ENCODE measurements at places on chromosomes 3 and 15.
A peak's percentile ranks its signal among the peaks of the same experiment; 100 is the strongest.

GRCh38 chr15:83380682-83381081 is 66.5 kb upstream of the SH3GL3 start:
- no peak for DNase-seq

- DNase-seq, result no peak
Observed at GRCh38 chr3:186277268-186277909, 84.6 kb downstream of the DGKG start.

GRCh38 chr3:105518806-105519418 is 152.2 kb downstream of the ALCAM start:
- DNase-seq, result peak; percentile 43

DNA sequence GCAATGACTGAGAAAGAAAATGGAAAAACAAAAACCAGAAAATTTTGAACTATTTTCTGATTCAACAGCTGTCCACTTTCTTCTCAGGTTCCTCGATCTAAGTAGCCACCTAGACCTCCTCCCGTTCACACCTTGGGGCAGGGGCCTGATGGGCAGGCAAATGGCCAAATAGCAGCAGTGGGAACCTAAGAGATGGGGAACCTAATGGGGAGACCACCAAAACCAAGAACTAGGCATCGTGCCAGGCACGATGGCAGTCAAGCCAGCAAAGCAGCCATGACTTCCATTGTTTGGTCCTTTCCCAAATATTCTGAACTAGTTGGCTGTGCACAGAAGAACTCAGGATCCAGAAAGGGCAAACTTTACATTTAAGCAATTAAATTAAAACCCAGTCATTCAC is 57.1 kb downstream of the CAPN7 start:
- no peak for DNase-seq

- no peak for DNase-seq
Observed at GRCh38 chr3:12948891-12949711, 107.7 kb upstream of the RPL32 start.

DNA sequence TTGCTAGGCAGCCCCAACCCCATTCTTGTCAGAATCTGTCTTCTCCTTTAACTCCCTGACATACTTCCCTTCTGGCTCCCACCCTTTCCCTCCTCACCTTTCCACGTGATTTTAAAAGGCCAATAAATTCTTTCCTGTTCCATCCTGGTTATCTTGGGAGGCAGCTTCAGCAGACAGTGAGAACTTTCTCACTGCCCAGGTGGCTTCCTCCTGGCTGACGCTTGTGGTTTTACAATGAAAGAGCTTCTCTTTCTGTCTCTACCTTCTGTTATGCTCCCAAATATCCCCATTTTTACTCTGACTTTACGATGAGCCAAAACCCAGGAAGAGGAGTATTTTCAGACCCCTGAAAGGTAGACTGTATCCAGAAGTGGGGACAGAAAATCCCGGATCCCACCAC is 42.1 kb downstream of the GASK1A start:
- DNase-seq, result no peak

DNA sequence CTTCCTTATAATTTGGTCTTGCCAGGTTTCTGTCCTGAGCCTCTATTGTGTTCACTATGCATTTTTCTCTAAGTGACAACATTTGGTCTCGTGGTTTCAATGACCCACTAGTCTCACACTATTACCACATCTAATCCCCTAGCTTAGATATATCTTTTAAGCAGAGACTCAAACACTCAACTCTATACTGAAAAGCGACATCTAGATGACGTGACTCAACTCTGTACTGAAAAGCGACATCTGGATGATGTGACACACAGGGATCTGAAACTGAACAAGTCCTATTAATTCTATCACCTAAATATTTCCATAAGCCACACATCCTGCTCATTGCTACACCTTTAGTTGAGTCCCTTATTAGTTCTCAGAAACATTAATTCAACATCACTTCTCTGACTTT is 141.7 kb upstream of the MBNL1 start:
- no peak for DNase-seq

DNA sequence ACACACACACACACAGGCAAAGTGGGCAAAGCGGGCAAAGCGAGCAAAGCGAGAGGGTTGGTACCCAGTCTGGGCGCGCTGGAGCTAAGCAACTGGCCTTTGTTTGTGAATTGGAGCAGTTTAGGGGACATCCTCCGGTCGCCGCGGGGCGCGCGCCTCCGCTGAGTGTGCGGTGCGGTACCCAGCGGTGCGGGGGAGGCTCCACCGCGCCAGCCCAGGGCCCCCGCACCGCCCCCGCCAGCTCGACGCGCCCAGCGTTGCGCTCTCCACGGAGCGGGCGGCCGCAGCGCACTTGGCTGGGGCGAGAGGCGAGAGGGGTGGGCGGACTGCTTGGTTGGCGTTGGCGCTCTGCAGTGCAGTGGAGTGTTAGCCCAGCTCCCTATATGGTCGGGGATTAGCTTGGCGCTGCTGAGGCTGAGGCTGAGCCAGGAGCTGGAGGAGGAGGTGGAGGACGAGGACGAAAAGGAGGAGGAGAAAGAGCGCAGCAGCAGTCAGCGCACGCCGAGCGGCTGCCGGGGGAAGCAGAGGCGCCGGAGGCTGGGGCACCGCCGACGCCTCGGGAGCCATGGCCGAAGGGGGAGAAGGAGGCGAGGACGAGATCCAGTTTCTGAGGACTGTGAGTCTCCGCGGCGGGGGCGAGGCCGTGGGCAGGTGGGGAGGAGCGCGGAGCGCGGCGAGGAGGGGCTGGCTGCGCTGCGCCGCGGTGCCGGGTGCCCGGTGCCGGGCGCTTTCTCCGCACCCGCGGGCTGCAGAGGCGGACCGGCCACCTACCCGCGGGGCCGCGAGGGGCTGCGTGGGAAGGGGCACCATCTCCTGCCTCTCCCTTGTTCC is at the start of gene RYR3:
Gene RYR3, plus strand, starts transcription at position 487 of the 831 bp plus-strand sequence. Its CDS starts 79 bp downstream, at position 566.
- no peak for DNase-seq

DNA sequence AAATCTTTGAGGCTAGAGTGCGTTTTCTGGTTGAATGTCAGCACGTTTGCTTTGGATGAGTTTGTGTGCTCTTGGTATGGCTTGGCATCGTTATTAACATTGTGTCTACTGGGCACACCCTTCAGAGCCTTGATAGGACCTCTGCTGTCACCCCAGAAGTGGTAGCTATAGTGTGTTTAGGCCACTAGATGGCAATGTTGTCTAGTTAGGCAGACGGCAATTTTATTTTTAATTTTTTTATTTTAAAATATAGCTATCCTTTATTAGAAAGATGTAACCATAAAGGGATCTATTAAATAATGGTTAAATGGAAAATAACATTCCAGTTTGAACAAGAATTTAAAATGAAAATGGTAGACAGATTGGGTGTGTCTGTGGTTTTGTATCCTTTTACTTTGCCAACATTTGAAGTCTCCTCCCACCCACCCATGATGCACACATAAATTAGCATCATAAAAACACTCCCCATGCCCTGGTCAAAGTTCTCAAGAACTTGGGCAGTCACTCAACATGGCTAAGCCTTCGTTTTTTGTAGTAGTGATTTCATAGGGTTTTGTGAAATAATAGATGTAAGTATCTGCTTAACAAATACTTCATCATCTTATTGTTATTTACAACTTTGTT is 200.7 kb downstream of the KCNH8 start:
- no peak for DNase-seq

- no peak for DNase-seq
Observed at GRCh38 chr3:122893754-122894668, 99.1 kb downstream of the SLC49A4 start.

GRCh38 chr15:48898032-48898431 is 20.1 kb downstream of the EID1 start:
- DNase-seq, result no peak

DNA sequence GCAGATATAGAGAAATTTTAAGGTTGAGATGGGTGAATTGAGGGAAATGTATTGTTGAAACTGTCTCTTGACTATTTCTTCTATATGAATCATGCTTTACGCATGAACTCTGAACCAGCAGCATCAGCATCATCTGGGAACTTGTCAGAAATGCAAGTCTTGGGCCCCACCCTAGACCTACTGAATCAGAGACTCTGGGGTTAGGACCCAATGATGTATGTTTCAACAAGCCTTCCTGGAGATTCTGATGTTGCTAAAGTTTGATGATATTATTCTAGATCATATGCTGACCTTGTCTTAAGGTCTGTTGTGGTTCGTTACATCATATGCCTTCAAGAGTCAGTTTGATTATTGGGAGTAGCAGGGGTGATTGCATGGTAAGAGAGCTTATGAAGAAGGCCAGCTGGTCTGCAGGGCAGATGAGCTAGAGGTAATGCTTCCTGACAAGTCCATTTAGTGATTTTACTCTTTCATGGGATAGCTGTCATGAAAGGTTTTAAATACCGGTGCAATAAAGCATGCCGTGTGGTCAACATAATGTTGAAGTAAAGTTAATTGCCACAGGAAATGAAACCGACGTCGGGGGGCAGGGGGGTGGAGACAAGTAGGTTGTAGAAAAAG is 152.4 kb upstream of the MRPL3 start:
- DNase-seq, result no peak

DNA sequence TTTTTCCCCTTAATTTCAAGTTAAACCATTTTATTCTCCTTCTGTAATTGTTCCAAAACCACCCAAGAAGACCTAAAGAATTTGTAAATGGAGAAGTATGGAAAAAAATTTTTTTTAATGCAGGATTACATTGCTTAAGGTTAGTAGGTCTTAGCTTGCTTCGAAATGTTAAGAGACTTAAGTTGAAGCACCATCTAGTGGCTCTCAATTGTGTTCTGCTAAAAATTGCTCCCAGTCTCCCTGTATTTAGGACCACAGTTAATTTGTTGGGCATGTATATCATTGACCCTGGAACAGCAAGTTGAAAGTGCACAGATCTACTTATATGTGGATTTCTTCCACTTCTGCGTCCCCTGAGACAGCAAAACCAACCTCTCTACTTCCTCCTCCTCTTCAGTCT is 32.4 kb downstream of the CD200R1L start:
- no peak for DNase-seq

DNA sequence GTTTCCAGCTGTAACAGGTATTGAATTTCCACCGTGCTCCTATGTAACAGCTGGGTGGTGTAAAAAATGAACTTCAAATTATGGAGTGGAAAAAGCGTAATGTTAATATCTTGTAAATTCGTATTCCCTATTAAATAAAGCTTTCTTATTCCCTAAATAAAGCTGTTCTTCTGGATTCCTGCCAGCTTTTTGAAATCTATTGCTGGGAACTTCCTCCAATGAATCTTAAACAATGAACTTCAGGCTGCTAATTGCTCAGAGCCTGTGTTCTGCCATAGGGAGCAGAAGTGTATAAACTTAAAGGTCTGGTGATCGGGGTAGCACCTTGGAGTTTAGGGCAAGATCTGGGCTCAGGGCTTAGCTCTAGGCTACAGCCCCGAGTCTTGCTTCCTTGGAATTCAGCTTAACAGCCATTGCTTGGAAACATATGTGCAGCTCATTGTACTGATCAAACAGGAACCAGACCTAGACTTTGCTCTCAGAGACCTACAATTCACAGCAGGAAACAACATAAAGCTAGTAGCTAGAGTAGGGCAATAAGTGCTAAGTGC is 1.4 kb downstream of the ARL14 start:
- no peak for DNase-seq

DNA sequence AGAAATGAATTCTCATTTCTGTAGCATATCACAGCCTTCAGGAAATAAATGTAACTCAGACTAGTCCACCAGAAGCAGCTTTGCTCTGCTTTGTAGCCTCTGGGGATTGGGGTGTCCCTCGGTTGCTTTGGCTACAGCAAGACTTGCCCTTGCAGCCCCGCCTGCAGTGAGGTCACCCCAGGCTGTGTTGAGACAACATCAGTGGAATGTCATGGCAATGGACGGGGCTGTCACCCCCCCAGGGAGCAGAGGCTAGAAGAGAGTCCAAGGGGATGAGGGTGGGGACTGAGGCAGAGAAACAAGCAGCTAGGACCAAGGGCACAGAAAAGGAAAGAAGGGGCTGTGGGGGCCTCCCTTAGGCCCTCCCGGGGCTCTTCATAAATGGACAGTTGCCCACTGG is 854 bp downstream of the CLEC3B start:
- no peak for DNase-seq

GRCh38 chr3:44058022-44058867 is 183.4 kb upstream of the TOPAZ1 start:
- peak; percentile 2 for DNase-seq

DNA sequence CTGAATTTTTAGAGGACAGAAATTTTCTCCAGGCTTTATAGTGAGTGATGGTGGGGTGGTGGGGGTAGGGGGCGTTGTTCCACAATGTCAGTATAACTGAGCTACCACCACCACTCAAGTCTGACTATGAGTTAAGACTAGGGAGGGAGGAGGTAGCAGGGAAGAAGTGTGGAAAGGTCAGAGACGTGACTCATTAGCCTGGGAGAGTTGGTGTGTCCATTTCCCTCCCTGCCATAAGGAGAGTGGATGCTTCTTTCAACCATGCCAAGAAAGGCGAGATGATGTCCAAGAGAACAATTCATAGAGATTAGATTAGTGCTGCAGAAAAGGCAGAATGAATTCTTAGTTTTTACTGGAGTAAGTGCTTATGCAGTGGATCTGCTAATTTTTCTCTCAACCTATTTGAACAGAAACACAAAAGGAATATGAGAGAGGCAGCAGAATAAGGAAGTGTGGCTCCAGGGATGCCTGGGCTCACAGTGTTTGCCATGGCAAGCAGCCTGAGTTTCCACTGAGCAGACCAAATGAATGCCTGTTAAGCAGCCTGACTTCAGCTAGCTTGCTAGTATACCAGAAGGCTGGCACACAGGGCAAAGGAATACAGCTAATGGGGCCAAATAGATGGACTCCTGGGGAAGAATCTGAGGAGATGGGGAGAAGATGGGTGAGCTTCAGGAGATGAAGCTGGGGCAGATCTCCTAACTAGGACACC is 708.9 kb downstream of the NTRK3 start:
- DNase-seq, result no peak

DNA sequence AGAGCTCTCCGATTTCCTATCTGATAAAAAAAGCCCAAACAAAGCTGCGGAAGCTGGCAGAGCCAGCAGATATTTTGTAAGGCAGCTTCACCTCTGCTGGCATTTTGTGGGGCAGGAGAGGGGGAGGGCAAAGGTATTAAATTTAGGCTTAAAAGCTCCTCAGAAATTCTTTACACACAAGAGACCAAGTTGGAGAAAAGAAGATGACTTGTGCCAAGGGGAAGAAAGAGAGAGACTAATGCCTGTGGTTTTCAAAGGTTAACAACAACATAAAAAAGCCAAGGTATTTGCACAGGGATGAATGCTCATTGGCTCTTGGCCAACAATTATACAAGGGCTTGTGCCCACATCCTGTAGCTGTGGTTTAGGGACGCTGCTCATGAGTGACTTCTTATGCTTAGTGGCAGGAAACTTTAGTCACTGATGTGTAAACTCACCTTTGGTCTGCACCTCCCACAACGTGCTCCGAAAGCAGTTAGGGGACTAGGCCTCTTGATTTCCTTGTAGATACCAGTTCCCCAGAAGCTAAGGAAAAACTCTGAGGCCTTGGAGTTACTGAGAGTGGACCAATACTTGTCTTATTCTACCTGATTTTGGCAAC is 152.9 kb downstream of the TPRG1 start:
- peak; percentile 60 for DNase-seq
